Endodermal cell (in vitro differentiated cells): ENCODE measurements at places on chromosomes 13 and 19. TPM values are rescaled to one million over a fixed set of nuclear protein-coding genes. Genes with fewer than 3 reads are reported as not detected.

CEACAM16 gene
- not detected in 3 replicates for total RNA-seq

DNA sequence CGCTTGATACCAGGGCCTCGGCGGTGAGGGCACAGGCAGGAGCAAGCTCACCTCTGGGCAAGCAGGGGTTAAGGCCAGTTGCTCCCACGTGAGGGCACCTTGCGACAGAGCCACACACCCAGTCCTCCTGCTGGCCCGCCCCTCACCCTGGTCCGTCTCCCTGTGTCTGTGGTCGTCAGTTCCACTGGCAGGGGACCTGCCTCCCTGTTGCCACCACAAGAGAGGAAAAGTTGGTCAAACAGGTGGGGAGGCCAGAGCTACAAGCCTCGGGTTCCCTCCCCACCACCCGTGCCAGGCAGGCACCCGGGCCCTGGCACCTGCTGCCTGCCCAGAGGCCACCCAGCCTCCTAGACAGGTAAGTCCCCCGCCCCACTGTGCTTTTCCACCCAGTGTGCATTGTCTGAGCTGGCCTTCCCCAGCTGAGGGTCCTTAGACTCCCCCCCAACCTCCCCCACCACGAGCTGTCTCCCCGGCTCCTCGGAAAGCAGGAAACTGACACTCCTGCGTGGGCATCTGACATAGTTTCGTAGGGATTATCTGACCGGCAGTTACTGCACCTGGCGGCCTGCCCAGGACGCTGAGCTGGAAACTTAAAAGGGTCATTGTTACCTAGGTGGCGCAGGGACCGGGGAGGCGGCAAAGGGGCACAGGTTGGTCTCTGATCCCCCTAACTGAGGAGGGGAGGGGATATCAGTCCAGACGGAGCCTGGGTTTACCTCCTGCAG is at the start of gene TJP3:
TSS of gene TJP3 (plus strand) at position 178 of the 725 bp plus-strand sequence. CDS start 20,049 bp downstream, outside the sequence.
- no peak for DNase-seq

DNA sequence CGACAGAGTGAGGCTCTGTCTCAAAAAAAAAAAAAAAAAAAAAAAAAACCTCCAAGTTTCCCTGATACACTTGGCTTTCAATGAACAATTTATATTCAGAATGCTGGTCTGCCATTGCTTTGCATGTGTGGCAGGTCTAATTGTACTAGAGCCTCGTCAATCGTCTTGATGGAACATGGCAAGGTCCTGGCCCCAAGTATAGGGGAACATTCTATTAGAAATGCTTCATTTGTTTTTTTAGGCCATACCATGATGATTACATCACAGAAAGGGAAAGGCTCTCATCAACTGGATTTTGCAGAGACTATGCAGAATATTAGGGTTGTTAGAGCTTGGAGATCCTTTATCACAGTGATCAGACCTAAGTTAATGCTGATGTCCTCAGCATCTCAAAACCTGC is 28.0 kb downstream of the SPRY2 start:
- DNase-seq = no peak

DNA sequence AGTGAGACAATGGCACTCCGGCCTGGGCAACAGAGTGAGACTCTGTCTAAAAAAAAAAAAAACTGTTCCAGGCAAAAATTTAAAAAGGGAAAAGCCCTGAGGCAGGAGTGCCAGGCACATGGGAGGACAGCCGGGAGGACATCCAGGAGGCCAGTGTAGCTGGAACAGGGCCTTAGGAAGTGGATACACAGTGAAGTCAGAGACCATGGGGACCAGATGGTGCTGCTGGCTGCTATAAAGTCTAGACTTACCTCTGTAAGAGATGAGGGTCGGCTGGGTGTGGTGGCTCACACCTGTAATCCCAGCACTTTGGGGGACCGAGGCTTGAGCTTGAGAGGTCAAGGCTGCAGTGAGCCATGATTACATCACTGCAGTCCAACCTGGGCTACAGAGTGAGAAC is 15.0 kb downstream of the HAS1 start:
- DNase-seq = no peak

DNA sequence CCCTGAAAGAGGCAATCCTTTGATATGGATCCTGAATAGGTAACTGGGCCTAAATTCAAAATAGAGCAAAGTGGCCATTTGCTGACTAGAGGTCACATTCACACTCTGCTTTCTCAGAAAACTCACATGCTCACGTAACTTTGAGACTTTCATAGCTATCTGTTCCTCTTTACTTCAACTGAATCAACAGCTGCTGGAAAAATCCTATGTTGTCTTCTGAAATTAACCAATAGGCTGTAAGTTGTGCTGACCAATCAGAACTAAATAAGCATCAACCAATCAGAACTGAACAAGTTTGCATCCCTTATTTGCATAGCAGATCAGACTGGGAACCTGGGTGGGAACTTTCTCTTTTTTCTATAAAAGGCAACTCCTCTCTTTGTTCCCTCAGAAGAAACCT is 24.0 kb upstream of the TBC1D4 start:
- DNase-seq = no peak

DNA sequence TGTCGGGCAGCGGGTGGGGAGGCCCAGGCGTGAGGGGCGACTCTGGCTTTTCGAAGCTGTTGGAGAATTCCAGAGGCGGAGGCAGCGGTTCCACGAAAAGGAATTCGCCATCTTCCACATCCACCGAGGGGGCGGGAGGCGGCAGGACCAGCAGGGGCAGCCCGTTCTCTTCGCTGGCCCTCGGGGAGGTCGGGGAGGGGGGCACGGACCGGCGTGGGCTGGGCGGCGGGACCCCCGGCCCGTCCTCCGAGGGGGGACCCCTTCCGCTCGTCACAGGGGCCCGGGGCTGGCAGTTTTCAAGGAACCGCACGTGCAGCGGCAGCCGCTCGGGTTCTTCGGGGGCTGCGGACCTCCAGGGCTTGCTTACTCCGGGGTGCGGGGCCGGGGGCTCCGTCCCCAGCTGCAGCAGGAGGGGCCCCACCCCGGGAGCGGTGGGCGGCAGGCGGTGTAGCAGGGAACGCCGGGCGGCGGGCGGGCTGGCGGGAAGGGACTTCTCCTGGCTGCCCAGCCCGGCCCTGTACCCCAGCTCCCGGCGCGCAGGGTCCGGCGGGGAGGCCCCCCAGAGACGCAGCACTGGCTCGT is 18.0 kb downstream of the C19orf81 start:
- DNase-seq = no peak

DNA sequence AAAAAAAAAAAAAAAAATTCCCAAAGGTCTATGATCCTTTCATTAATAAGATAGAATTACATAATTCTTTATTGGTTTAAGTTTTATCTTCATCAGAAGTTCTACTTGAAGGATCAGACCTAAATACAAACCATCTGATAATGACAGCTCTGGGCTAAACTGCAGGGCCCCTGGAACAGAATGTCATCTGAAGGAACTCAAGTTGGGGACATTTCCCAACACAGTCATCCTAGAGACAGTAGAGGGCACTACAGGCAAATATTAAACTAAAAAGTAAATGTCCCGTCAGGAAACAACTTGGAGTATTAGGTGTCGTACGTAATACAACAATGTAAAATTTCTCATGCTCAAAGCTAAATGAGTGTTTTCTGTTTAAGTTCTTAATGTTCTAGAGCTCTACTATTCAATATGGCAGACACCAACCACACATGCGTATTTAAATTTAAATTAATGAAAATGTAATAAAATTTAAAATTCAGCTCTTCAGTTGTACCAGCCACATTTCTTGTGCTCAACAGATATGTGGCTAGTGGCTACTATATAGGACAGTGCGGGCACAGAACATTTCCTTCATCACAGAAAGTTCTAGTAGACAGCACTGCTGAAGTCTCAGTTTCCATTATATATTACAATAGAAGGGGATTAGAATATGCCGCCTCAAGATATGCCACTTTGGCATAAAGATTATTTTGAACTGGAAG is 21.8 kb upstream of the NAXD start:
- peak; percentile 47 for DNase-seq

MYH14 gene
- total RNA-seq = 11.2 to 13.7 TPM (median 12.8 TPM) in 3 replicates

DNA sequence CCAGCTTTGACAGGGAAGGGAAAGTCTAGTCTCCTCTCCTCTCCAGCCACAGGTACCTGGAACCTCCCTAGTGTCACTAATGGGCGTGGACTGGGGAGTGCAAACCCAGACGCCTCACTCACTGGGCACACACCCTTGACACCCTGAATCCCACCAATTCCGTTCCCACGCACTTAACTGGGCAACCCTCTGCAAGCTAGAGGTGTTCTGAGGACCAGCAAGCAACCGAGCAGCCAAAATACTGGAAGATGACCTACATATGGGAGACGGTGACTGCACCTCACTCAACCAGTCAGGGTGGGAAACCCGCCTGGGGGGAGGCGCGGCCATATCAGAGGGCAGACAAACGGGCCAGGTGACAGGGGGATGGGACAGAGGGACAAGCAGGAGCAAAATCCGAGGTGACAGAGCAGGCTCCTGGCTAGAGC is 991 bp downstream of the ABHD17A start:
- DNase-seq = peak; percentile 51

GJB6 gene
- total RNA-seq = not detected in 2 replicates

BRME1 gene
- total RNA-seq = 2.6 to 7.7 TPM (median 7.4 TPM) in 3 replicates

GRCh38 chr19:1774989-1775772 is 21.9 kb downstream of the ONECUT3 start:
- DNase-seq = peak; percentile 91

- DNase-seq = no peak
Measured at GRCh38 chr19:54331626-54332025, 7.3 kb downstream of the LILRA4 start.

DNA sequence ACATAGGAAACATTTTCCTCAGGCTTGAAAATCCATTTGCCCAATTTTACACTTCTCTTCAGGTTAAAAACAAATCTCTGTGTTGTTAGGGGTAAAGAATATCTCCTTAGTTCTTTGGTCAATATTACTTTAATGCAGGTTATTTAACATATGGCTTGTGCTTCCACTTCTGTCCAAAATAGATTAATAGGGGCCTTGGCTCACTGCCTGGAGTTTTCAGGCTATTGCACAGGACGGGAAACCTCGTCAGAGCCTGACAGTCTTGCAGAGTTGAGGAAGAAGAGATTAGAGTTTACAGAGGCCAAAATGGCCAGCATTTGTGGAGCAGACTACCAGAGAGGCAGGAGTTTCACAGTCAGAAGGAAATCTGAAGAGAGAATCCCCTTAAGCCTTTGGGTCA is 863.9 kb upstream of the GPC6 start:
- DNase-seq = no peak

RGS9BP gene
- not detected in 2 replicates for total RNA-seq

- no peak for DNase-seq
Measured at GRCh38 chr13:37772644-37773043, 96.9 kb downstream of the TRPC4 start.

LGALS16 gene
- total RNA-seq = not detected in 3 replicates

ZNF486 gene
- 27.6 and 27.8 TPM in 2 replicates for total RNA-seq

CAMSAP3 gene
- 30.9 to 65.9 TPM (median 65.5 TPM) in 3 replicates for total RNA-seq

NKPD1 gene
- total RNA-seq = 0.15 to 0.38 TPM (median 0.15 TPM) in 3 replicates

DNA sequence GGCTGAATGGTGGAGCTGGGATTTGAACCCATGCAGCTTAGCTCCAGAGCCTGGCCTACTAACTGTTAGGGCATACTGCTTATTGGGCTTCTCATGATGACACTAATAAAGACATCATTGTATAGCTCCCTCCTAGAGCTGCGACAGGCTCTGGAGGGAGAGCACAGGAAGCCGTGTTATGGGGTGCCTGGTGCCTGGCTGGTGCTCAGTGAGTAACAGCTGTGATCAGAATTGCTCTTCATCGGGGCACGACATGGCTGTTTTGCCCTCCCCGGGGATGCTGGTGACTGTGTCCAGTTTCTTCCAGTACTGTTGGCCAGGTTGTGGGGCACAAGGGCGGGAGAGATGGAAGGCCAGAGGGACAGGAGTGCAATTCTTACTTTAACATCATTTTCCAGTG is 5.1 kb downstream of the LYPD5 start:
- DNase-seq = no peak

- no peak for DNase-seq
Measured at GRCh38 chr13:110780422-110780821, 66.9 kb downstream of the ING1 start.

DNA sequence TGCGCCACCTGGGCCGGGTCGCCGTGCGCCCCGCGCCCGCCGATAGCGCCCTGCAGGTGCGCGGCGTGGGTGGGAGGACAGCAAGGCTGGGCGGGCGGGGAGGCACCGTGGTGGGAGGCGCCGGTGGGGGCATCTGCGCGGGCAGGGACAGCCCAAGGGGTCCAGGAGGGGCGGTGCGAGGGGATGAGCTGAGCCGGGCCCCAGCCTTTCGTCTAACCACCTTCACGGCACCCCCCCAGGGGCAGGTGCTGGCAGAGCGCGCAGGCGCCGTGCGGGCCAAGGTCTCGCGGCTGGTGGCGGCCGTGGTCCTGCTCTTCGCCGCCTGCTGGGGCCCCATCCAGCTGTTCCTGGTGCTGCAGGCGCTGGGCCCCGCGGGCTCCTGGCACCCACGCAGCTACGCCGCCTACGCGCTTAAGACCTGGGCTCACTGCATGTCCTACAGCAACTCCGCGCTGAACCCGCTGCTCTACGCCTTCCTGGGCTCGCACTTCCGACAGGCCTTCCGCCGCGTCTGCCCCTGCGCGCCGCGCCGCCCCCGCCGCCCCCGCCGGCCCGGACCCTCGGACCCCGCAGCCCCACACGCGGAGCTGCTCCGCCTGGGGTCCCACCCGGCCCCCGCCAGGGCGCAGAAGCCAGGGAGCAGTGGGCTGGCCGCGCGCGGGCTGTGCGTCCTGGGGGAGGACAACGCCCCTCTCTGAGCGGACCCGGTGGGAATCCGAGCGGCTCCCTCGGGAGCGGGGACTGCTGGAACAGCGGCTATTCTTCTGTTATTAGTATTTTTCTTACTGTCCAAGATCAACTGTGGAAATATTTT is 3.1 kb downstream of the KISS1R start:
- peak; percentile 75 for DNase-seq
